PC-3 (cell line): ENCODE measurements at places on chromosomes 2 and 18. TPM values are rescaled to one million over a fixed set of nuclear protein-coding genes. Genes with fewer than 3 reads are reported as not detected.
A peak's percentile ranks its signal among the peaks of the same experiment; 100 is the strongest.

Gene ROCK2
- total RNA-seq: 35.3 and 40.7 TPM in 2 replicates

Gene KCNG3
- total RNA-seq: 2.3 and 2.4 TPM in 2 replicates

Gene FBXO15
- 0.87 and 2.8 TPM in 2 replicates for total RNA-seq

- peak overlapping the region; percentile 69 for H3K27ac ChIP-seq
- no peaks in the 10 kb centered on the region for H3K27me3 ChIP-seq
- peaks cover 28% of the 10 kb centered on the region for H3K4me1 ChIP-seq
- DNase-seq: peak; percentile 95
- no peaks in the 10 kb centered on the region for H3K36me3 ChIP-seq
These were observed 5.2 kb downstream of the EML6 start for GRCh38 chr2:54728669-54729120.

DNA sequence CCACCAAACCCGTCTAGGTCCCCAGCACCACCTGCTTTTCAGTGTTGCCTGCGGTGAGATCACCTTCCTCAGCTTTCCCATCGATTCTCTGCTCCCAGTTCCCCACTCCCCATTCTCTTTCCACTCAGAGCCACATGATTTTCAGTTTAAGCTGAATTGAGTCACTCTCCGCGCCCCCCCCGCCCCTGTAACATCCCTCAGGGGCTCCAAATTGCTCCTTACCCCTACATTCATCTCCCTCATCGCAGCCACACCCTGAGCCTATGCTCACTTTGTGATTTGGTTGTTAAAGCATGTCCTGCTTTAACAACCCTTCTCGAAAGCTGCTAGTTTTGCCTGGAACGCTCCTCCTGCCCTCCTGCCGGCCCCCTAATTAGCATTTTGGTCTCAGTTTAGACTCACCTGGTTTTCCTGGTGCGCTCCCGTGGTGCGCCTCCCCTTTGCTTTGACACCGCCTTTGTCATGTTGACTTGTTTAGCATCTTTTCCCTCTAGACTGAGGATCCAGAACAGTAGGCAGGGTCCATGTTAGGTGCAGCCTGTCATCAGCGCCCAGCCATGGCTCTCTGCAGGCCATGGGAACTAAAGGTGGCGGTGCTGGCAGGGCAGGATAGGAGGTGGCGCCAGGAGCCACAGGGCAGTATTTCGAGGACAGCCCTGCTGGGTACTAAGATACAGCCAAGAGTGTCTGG lies 60.8 kb downstream of the ST3GAL5 start:
- DNase-seq: no peak
- H3K4me1 ChIP-seq: no peaks in the 10 kb centered on the region
- H3K36me3 ChIP-seq: no peaks in the 10 kb centered on the region
- H3K27me3 ChIP-seq: no peaks in the 10 kb centered on the region

DNA sequence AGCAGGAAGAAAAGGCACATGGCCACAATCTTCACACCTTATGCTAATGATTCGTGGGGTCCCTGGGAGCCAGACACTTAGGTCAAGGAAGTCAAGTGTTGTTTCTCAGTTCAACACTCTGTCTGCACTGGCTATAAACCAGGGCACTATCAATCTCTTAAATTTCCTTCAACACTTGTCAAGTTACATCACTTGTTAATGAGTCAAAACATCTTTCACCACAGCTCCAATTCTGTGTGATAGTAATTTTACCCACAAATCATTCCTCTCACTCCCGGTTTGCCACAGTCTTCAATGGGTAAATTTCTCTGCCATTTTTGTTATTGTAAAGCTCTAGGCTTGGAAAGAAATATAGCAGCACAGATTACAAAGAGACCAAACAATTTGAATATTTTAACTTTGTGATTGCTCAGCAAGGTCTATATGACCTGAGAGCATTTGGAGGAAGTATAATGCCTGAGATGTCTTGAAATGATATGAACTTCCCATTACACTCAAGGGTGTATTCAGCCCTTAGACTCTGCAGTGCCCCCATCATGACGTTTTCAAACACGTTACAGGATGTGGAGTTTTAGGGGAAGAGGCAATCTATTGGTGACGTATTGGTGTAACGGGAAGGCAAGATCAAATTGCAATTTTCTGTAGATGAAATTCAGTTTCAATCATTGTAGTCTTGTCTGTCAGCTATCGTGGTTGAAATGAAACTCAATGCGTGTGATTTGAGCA lies 78.7 kb downstream of the ICOS start:
- H3K27me3 ChIP-seq: peaks cover 6% of the 10 kb centered on the region; the same call in 1 of the 2 replicates
- peaks cover 29% of the 10 kb centered on the region for H3K4me1 ChIP-seq
- no peaks in the 10 kb centered on the region for H3K36me3 ChIP-seq
- H3K27ac ChIP-seq: no peak overlapping the region

GRCh38 chr18:15165048-15165447 lies 417.1 kb downstream of the ANKRD30B start:
- no peaks in the 10 kb centered on the region for H3K4me1 ChIP-seq
- DNase-seq: peak; percentile 45
- H3K27ac ChIP-seq: no peak overlapping the region
- no peaks in the 10 kb centered on the region for H3K27me3 ChIP-seq
- peak overlapping the region; percentile 74 for H3K4me3 ChIP-seq
